ENCODE measurements at places on chromosomes 13 and 19. TPM values are rescaled to one million over a fixed set of nuclear protein-coding genes. Genes with fewer than 3 reads are reported as not detected.

DNA sequence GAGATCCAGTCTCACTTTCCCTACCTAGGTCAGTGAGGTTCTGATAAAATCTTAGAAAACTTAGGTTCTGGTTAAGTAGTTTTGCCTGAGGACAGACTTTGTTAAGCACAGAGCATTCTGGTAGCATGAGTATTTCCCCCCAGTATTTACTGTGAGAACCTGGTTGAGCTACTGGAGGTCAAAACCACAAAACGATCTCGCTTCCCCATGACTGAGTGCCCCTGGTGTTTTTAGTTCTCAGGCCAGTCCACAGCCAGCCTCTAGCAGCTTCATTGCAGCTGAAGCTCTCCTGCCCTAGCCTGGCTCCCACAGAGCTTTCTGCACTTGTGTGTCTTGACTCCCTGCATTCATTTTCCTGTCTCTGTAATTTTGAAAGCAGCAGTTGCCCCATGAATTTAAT is 1138.2 kb downstream of the UQCRFS1 start:
- no peaks in the 10 kb centered on the region for H3K27me3 ChIP-seq
- H3K36me3 ChIP-seq, result no peaks in the 10 kb centered on the region
- H3K4me3 ChIP-seq, result no peak overlapping the region
- H3K27ac ChIP-seq, result no peak overlapping the region
- no peaks in the 10 kb centered on the region for H3K4me1 ChIP-seq

DNA sequence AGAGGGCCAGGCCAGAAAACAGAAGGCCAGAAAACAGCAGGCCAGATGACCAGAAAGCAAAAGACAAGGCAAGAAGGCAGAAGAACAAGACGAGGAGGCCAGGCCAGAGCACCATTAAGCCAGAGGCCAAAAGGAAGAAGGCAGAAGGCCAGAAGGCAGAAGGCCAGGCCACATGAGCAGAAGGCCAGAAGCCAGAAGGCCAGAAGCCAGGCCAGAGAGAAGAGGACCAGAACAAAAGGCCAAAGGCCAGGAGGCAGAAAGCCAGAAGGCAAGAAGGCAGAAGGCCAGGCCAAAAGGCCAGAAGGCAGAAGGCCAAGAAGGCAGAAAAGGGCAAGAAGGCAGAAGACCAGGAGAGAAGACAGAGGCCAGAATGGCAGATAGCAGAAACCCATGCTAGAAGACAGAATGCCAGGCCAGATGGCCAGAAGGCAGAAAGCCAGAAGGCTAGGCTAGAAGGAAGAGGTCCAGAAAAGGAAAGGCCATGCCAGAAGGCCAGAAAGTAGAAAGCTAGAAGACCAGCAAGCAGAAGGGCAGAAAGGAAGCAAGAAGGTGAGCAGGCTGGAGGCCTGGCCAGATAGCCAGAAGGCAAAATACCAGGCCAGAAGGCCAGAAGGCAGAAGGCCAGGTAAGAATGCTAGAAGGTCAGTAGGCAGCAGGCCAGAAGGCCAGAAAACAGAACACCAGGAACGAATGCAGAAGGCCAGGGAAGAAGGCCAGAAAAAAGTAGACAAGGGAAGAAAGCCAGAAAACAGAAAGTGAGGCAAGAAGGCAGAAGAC is 187.6 kb downstream of the TUBA3C start:
- H3K27ac ChIP-seq, result no peak overlapping the region
- H3K4me1 ChIP-seq, result no peaks in the 10 kb centered on the region
- no peaks in the 10 kb centered on the region for H3K27me3 ChIP-seq
- no peaks in the 10 kb centered on the region for H3K36me3 ChIP-seq

Gene ADGRE2
- 0.34 TPM for total RNA-seq

Gene ZNF773
- 11.8 TPM for total RNA-seq

Gene IGFL1
- not detected for total RNA-seq

Gene SIGLEC12
- total RNA-seq, result not detected

- H3K27me3 ChIP-seq, result no peaks in the 10 kb centered on the region
- H3K27ac ChIP-seq, result no peak overlapping the region
- DNase-seq, result no peak
- no peak overlapping the region for H3K4me3 ChIP-seq
Measured at GRCh38 chr13:74200081-74200480, 65.9 kb upstream of the KLF12 start.

- no peaks in the 10 kb centered on the region for H3K27me3 ChIP-seq
- peak overlapping the region; percentile 100 for H3K4me3 ChIP-seq
- DNase-seq, result peak; percentile 57
- peaks cover 4% of the 10 kb centered on the region for H3K36me3 ChIP-seq
- peaks cover 11% of the 10 kb centered on the region for H3K4me1 ChIP-seq
- no peak overlapping the region for H3K27ac ChIP-seq
Measured at GRCh38 chr19:34365463-34366401, 736 bp downstream of the GPI start.

DNA sequence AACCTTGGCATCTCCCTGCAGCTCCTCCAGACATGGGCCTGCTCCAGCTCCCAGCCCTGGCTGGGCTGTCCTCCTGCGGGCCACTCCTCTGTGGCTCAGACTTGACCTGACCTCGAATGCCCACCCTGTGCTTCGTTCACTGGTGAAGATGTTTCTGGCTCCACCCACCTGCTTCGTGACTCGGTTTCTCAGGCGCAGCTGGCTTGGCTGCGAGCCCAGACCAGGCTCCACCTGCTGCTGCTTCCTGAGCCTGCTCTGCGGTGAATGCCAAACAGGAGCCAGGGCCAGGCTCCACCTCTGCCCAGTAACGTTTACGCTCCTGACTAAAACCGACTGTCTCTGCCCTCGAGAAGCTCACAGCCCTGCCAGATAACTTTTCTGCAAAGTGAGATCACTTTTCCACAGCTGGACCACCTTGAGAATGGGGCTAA is 8.9 kb upstream of the RSPH6A start:
- no peaks in the 10 kb centered on the region for H3K27me3 ChIP-seq
- no peak overlapping the region for H3K27ac ChIP-seq
- no peak for DNase-seq
- H3K4me1 ChIP-seq, result no peaks in the 10 kb centered on the region

Gene NLRP7
- total RNA-seq, result not detected

DNA sequence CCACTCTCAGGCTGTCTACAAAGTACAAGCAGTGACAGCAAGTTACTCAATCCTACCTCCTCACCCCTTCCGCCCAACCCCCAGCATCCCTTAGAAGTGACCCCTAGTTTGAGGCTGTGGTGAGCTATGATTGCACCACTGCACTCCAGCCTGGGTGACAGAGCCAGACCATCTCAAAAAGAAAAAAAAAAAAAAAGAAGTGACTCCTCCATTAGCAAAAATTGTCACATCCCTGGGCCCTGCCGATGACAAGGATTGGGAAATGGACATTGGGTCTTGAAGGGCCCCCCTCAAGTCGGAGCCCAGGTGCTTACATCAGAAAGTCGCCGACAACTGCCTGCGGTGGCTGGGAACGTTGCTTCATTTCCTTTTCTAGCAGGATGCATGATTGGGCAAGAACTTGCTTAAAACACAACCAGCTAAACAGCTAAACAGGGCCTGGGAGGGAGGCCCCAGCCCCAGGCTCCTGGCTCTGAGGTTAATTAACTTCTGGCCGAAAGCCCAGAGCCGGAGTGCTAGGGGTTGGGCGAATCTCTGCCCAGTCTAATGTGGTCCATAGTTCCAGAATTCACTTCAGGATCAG is 15.3 kb downstream of the RAB3D start:
- H3K4me3 ChIP-seq, result no peak overlapping the region
- H3K36me3 ChIP-seq, result no peaks in the 10 kb centered on the region
- H3K4me1 ChIP-seq, result no peaks in the 10 kb centered on the region
- H3K27me3 ChIP-seq, result no peaks in the 10 kb centered on the region
- no peak for DNase-seq

GRCh38 chr19:35223862-35224505 is 4.6 kb downstream of the FAM187B start:
- H3K4me1 ChIP-seq, result no peaks in the 10 kb centered on the region
- no peak for DNase-seq
- H3K27ac ChIP-seq, result no peak overlapping the region

DNA sequence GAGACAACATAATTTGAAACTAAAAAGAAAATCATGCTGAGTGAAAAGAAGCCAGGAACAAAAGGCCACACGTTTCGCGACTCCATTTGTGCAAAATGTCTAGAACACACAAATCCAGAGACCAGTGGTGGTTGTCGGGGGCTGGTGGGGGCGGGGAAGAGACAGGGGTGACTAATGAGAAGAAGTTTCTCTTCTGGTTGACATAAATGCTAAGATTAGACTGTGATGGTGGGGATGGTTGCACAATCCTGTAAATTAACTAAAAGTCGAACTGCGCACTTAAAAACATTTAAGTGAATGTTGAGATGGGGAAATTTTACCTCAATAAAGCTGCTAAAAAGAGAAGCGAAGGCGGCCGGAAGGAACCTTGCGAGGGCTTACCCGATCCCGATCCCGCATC is 7.1 kb downstream of the AKAP8 start:
- H3K4me1 ChIP-seq, result no peaks in the 10 kb centered on the region
- DNase-seq, result no peak
- H3K27me3 ChIP-seq, result no peaks in the 10 kb centered on the region
- H3K27ac ChIP-seq, result no peak overlapping the region
- H3K4me3 ChIP-seq, result no peak overlapping the region
- H3K36me3 ChIP-seq, result peaks cover 5% of the 10 kb centered on the region
